Kasumi-1 (cell line): ENCODE measurements at places on chromosomes 5 and 9.

DNA sequence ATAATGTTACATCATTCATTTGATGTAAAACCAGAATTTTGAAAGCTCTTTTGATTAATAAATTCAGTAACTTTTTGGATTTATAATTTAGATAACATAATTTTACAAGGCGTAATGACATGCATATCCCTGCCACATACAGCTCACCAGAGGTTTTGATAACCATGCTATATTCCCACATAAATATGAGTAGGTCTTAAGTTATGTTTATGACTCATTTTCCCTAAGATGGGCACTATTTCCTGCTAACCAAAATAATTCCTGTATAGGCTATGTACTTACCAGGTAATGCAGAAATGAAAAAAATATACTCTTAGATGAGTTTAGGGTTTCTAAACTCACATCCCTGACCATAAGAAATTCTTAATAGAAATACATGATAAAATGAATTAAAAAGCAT lies 93.9 kb upstream of the EDIL3 start:
- no peak for DNase-seq

GRCh38 chr9:110110154-110110553 lies 97.8 kb downstream of the C9orf152 start:
- no peak for DNase-seq

DNA sequence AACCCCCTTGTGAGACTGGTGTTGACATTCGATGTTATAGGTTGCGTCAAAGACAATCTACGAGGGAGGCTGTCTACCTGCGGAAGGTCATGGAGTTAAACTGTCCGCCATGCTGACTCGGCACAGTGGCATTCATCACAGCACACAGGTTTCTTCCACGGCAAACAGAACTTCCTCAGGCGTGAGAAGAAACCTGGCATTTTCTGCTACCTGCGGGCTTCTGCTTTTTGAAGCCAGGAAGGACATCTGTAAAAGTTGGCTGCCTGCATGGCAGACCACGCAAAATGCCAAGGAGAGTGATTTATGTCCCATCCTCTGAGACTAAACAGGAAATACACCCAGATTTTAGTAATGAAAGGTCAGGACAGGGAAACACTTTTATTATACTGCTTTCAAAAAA lies 809.8 kb upstream of the NUDT12 start:
- no peak for DNase-seq

DNA sequence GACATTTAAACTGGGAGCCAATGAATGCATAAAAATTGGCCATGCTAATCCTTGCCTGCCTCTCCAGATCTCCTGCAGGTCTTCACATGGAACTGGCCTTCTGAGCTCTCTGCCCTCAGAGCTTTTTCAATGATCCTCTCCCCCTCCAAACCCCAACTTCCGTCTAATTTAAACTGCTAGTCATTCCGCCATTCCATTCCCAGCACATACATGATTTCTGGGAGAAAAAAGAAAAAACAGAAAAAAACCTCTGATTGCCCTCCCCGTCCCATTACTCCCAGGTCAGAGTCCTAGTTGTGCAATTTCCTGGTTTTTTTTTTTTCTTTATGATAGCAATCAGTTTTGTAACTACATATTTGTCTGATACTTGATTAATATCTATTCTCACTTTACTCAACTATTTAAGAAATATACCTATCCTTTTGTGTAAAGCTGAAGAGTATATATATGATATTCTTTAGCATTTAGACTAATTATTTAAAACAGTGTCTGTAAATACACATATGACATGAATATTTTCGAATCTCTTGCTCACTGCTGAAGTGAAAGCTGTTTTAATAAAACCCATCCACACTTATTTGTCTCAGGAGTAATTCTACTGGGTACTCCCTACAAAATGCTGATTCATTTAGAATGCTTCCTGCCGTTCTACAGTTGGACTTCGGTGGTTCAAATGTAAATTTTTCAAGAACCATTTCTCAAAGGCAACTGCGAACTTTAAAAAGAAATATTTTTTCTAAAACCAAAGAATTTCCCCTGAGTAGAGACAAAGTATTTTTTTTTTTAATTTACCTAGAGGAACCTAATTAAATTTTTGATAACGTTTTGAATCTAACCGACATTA lies 1.6 kb downstream of the HINT1 start:
- DNase-seq = peak; percentile 58

DNA sequence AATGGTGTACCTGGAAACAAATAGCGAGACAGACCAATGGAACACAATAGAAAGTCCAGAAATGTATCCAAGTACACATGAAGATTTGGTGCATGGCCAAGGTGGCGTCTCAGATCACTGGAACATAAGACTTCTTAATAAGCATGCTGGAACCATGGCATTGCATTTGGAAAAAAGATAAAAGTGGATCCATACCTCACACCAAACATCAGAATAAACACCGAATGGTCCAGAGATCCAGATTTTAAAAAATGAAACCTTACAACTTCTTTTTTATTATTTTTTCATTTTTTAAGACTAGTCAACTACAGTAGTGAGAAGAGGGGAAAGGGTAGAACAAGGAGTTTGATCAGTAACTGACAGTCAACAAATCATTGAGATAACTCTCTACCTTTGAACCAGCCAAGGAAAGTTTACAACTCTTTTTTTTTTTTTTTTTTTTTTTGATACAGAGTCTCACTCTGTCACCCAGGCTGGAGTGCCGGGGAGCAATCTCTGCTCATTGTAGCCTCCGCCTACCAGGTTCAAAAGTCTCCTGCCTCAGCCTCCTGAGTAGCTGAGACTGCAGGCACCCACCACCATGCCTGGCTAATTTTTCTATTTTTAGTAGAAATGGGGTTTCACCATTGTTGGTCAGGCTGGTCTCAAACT lies 8.8 kb upstream of the DUSP1 start:
- no peak for DNase-seq
